T-helper 22 cell (primary cell): ENCODE measurements at places on chromosomes 5 and 9.

DNA sequence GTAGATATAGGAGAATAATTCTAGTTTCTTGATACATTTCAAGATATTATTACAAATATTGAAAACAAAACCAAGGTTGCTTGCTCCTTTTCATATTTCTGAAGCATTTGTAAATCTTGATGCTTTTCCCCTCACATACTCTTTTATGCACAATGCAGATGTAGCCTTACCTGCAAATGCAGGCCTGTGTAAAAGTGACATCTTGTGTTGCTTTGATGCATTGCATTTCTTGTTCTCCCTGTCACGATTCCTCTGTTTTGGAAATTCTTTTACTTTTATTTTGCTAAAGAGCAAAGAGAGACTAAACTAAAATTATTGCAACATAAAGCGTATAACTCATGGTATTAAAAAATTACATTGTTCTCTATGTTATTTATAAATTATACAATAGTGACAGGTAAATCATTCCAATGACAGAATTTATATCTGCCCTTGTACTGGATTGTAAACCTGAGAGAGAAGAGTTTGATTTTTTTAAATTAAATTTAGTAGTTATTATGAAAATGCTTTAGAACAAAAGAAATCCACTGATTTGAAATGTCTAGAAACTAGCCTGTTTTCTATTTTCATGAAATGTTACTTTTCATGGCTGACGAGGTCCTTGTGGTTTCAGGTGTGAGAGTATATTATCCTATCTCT, 970.0 kb downstream of the MAT2B start:
- no peak for DNase-seq

- no peak for DNase-seq
Measured at GRCh38 chr5:6377582-6377904, 804 bp downstream of the MED10 start.

- DNase-seq, result no peak
Measured at GRCh38 chr9:109601181-109601580, 103.1 kb upstream of the PTPN3 start.

- DNase-seq, result no peak
Measured at GRCh38 chr5:73381590-73382400, 66.8 kb downstream of the FOXD1 start.

DNA sequence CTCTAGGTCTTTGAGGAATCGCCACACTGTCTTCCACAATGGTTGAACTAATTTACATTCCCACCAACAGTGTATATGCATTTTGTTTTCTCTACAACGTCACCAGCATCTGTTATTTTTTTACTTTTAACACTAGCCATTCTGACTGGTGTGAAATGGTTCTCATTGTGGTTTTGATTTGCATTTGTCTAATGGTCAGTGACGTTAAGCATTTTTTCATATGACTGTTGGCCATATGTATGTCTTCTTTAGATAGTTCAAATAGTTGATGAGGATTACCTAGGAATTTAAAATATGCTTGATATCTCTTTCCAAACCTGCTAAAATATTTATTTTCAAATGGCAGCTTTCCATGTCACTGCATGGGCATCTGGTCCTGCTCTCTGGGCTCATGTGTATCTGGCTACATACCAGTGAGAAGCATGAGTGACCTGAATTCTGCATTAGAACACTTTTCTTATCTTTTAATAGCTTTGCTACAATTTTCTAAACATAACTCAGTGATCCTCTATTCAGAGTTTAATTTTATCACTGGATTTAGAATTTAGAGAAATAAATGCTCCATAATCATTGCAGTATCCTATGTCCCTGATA, 95.8 kb upstream of the ADAMTS16 start:
- DNase-seq, result no peak

DNA sequence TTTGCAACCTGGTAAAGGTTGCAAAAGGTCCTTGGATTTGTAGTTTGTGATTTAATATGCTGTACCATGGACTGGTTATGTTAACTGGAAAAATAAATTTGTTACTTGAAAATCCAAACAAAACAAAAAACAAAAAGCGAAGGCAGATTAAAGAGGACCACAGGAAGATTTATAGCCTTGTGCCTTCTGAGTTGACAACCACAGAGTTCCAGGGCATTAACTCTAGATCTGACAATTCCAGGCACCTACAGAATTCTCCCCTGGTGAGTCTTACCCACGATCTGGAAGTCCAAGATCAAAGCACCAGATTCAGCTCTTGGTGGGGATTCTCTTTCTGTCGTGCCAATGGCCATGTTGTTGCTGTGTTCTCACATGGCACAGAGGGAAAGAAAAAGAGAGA, 107.9 kb upstream of the SELENOP start:
- DNase-seq, result no peak

DNA sequence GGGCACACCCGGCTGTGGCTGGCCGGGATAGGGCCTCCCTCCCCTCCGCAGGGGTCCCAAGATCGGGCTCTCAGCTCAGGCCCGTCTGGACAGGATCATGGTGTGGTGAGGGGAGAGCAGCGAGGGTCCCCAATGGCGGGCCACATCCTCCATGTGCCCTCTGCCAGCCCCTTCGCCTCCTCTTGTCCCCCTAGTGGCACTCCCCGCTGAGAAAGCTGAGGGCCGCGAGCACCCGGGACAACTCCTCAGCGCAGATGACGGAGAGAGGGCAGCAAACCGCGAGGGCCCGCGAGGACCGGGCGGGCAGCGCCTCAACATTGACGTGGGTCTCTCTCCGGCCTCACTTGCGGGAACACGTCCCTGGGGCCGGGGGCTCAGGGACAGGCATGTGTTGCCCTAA, 24.6 kb downstream of the NKD2 start:
- DNase-seq, result no peak

- DNase-seq, result no peak
Measured at GRCh38 chr9:27340285-27340674, 43.3 kb upstream of the EQTN start.

- DNase-seq, result no peak
Measured at GRCh38 chr5:111463311-111463710, 49.0 kb downstream of the STARD4 start.

GRCh38 chr9:130847306-130848217, 12.5 kb downstream of the ABL1 start:
- DNase-seq, result no peak

- DNase-seq, result peak; percentile 19
Measured at GRCh38 chr5:138068742-138069600, 14.9 kb upstream of the WNT8A start.

DNA sequence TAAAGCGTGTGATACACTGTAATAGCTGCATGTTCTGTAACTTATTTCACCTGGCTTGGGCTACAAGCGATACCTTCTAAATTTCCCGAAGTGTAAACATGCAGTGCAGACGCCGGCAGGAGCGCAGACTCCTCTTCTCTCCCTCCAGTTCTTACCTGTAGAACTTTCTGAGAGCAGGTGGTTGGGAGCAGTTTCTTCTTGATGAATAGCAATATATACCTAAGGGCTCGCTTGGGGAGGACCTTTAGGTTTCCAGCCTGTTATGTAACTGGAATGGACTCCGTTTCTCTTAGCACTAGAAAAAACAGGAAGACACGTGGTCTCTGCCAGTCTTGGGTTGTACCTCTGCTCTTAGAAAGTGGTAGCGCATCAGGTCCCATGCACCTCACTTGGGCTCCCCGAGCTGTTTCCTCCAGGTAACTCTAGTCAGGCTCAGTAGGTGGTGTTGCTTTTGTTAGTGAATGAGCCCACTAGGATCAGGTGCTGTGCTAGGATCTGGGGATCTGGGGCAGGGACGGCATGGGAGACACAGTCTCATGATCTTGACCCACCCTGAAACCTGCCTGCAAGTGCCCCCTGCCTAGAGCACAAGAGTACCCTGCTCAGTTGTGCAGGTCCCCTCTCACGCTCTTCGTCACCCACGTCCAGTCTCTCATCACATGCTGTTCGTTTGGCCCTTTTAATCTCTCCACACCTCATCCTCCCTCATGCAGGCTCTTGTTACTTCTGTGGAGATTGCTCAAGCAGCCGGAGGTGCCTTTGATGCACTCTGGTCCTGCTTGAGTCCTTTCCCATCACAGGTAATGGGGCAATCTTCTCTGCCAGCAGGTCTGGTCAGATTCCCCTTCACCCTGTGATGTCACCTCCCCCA, 2.8 kb downstream of the TENT4A start:
- no peak for DNase-seq
